ENCODE measurements at places on chromosomes 11 and 22.

- DNase-seq = no peak
Observed at GRCh38 chr11:123188508-123189165, 6.4 kb downstream of the CLMP start.

DNA sequence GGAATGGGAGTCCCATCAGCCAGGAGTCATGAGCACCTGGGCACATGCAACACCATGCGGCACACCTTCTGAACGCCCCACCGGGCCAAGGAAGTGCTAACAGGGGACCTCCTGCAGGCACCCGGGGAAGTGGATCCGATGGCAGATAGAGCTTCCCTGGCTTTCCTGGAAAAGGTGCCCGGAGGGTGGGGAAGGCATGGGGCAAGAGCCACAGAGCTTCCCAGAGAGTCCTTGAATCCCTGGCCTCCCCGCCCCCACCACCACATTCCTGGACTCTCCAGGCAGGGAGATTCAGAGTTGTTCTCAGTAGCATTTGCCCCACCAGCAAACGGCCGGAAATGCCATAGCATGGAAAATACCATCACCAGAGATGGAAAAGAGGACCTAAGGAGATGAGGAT, 8.3 kb downstream of the TRIM29 start:
- no peak for DNase-seq

GRCh38 chr22:37400719-37401118, 26.6 kb downstream of the ELFN2 start:
- DNase-seq = no peak

- DNase-seq = no peak
Observed at GRCh38 chr11:60511393-60511792, 3.8 kb upstream of the MS4A13 start.

DNA sequence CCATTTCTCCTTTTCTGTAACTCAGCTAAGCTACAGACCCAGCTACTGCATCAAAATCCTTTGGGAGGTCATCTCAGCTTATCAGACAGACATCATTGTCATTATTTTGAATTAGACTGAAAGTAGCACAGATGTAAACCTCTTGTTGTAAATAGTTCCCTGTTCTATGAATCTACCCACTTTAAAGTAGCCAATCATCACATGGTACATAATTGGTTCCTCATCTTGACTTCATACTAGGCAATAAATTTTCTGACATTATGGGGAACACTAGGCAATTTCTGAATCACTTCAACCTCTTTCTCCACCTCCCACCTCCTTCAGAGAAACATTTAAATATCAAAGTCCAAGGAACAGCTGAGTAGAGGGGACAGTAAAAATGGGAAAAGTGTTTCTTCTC, 47.9 kb downstream of the MPPED2 start:
- no peak for DNase-seq

- no peak for DNase-seq
Observed at GRCh38 chr22:25497181-25497641, 67.3 kb upstream of the GRK3 start.

GRCh38 chr22:22709719-22710445, 65.5 kb downstream of the GGTLC2 start:
- DNase-seq = no peak

- DNase-seq = no peak
Observed at GRCh38 chr11:120704256-120704750, 192.8 kb downstream of the GRIK4 start.

DNA sequence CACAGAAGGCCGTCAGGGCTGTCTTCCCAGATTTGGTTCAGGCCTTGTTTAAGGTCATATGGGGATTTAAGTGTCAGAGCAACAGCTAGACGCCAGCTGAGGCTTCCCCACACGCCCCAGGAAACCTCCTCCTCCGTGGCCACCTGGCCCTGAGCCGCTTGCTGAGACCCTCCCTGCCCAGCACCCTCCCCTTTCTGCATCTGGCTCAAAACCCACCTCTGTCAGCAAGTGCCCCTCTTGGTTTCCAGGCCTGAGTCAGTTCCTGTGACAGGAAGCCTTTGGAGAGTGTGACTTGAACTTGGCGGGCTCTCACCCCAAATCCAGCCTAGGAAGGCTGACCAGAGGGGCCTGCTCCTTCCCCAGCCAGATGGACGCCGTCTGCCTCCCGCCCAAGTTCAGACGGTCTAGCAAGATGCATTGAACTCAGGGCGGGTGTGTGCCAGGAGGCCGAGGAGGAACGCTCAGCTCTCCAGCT, 561 bp downstream of the FXYD2 start:
- DNase-seq = peak; percentile 53

DNA sequence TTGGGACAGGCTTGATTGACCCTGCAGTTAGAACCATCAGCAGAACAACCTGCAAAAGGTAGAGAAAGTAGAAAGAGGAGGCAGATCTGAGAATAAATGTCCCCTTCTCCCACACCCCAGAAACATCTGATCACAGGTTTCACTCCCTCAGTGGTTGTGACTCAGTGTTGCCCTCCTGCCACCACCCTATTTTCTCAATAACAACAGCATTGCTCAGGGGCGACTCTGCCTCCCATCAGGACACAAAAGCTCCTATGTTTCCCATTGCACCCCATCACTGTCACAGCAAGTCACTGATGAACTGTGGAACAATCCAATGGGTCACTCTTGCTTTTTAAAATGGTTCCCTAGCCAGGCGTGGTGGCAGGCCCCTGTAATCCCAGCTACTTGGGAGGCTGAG, 110.2 kb downstream of the RASSF10 start:
- DNase-seq = no peak

DNA sequence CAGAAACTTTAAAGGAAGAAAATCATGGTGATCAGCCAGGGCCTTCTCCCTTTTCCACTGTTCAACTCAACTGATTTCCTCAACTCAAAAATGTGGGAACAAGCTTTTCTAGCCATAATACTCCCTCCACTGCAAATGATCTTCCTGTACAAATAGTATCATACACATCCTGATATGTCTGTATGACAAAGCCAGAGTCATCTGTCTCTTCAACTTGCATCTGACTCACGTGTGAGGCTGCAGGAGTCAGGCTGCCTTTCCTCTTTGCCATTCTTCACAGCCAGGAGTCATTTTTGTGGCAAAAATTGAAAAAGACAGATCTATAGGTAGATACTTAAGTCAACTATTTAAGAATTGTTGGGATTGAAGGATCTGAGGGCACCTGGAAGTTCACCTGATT, 13.3 kb downstream of the PATZ1 start:
- DNase-seq = no peak

GRCh38 chr11:113392236-113392921, 4.8 kb downstream of the ANKK1 start:
- no peak for DNase-seq

- no peak for DNase-seq
Observed at GRCh38 chr22:28223826-28224225, 304.8 kb upstream of the PITPNB start.

DNA sequence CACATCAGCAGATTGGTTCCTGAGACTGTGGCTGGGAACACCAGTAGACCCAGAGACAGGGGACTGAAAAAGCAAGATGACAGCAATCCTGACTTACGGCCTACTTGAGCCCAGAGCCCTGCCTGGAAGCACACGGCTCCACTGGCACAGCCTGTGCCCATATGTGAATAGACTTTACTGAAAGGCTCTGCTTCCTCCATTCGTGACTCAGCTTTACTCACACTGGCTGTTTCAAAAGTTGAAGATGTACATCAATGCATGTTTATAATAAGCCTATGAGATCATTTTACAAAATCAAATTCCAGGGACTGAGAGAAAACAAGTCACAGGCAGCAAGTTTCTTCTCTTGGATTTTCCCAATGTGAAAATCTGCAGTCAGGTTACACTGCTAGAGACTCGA, 134.6 kb upstream of the TEAD1 start:
- DNase-seq = no peak

GRCh38 chr11:119728211-119728626, 781 bp downstream of the NECTIN1 start:
- no peak for DNase-seq

- DNase-seq = no peak
Observed at GRCh38 chr11:72624496-72625201, 49.6 kb downstream of the PDE2A start.

DNA sequence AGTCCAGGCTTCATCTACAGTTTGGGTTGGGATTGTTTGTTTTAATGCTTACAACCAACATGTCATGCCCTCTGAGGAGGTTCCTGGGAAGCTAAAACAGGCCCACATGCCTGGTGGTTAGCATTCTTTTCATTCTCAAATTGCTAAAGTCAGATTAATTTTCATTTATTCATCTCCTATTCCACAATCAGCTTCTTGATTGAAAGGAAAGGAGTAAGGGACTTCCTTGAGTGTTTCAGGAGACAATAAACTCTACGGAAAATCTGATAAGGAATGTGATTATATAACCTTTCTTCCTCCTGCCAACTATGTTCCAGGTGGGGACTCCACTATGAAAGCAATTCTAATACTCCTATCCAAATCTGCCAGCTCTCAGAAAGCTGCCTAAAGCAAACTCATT, 30.8 kb downstream of the MRTFA start:
- DNase-seq = no peak

- no peak for DNase-seq
Observed at GRCh38 chr22:19586922-19587684, 62.9 kb upstream of the CLDN5 start.

GRCh38 chr11:123517559-123518364, 87.7 kb downstream of the GRAMD1B start:
- no peak for DNase-seq

GRCh38 chr11:36507824-36508489, 2.1 kb downstream of the TRAF6 start:
- no peak for DNase-seq

DNA sequence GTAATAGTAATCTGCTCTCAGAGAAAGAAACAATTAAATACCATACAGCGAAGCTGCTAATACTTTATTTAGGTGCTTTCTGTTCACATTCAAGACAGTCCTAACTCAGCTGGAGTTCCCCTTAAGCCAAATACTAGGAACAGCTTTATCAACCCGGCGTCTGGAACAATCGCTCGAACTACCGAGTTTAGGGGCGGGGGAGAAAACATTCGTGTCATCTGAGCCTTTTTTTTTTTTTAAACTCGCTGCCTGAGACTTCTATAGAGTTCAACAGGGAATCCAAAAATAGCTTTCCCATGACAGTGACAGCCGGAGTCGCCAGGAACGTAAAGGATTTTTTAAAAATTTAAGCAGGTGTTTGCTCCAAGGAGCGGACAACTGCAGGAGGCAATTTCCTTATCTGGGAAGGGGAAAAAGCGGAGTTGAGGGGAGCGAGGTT, 852 bp downstream of the TRAF6 start:
- DNase-seq = no peak

DNA sequence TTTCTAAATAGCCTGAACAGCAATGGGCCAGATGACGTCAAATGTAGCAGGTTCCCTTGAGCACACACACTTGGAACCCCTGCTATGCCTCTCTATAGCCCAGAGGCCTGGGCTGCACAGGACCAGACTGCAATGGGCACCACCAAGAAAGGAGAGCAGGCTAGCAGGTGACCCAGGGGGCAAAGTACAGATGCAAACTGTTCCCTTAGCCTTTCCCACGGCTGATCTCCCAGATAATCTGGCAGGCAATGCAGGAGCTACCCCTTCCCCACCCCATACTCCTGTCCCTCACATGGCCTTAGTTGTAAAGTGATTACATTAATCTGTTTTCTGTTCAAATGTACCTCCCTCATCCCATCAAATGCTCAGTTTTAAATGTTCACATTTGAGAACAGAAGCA, 41.3 kb downstream of the SMCO4 start:
- no peak for DNase-seq

DNA sequence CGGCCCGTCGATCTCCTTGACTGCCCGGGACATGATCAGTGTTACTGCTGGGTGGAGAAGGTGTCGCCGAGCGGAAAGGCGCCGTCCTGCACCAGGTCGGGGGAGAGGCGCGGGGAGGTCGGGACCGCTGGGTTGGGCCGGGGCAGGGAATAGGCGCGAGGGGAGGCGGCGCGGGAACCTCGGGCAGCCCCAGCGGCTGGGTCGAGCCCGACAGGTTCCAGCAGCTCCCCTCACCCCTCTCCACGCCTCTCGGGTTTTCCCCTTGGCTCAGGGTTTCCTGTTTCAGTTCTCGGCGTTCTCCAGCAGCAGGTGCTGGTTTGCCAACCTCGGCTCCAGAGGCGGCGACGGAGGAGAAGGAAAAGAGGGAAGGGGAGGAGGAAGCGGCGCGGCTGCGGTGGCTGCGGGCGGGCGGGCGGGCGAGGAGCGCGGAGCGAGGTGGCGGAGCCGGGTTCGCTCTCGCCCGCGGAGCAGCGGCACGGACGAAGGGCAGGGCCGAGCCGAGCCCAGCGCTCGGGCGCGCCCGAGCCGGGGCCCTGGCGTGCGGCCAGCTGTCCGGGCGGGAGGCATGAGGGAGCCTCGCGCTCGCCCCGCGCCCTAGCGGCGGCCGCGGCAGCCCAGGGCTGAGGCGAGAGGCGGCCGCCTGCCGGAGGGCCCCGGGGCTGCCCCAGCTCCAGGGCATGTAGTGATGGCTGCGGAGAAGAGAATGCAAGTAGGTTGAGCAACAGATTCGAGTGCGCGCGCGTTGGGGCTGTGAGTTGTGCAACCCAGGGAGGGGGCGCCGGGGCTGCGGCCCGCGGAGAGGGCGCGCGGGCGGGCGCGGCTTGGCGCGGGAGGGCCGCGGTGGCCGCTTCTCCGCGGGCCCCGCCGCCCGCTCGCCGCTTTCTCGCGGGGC, at the start of gene ZC3H12C:
TSS of gene ZC3H12C (plus strand) at position 878 of the 892 bp plus-strand sequence. CDS start 20 bp downstream, outside the sequence.
- DNase-seq = peak; percentile 53

GRCh38 chr11:6351782-6352382, 31.6 kb upstream of the CAVIN3 start:
- no peak for DNase-seq

All from stimulated activated naive CD8-positive, alpha-beta T cell treated with anti-CD3 and anti-CD28 coated beads, Interleukin-15, amount 100 ng/mL, for 72 hours (primary cell).